ENCODE measurements at places on chromosomes 13 and 19.

- peak; percentile 96 for DNase-seq
- peaks cover 42% of the 10 kb centered on the region for H3K4me1 ChIP-seq
- H3K27ac ChIP-seq: peak overlapping the region; percentile 5
- no peaks in the 10 kb centered on the region for H3K36me3 ChIP-seq
- peak overlapping the region; percentile 22 for H3K4me3 ChIP-seq
- no peaks in the 10 kb centered on the region for H3K27me3 ChIP-seq
Measured at GRCh38 chr13:30802953-30803478, 67.7 kb downstream of the ALOX5AP start.

DNA sequence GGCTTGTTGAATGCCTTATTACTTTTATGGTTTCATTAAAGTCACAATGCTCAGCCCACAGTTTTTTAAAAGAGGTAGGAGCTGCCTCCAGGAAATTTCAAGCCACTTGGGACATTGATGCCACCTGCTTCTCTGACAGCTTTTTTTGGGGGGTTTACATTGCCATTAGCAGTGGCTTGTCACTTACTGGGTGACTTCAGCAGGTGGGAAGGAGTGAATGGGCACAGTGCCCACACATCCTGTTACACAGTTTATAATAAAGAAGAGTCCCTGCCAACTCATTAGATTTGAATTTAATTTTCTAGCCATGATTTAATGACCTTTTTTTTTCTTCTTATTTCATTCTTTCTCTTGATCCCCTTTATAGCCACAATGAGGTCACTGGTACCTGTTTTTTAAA, 61.0 kb downstream of the NHLRC3 start:
- no peak for DNase-seq
- no peaks in the 10 kb centered on the region for H3K36me3 ChIP-seq
- H3K27ac ChIP-seq: no peak overlapping the region
- no peaks in the 10 kb centered on the region for H3K27me3 ChIP-seq
- H3K4me3 ChIP-seq: no peak overlapping the region

DNA sequence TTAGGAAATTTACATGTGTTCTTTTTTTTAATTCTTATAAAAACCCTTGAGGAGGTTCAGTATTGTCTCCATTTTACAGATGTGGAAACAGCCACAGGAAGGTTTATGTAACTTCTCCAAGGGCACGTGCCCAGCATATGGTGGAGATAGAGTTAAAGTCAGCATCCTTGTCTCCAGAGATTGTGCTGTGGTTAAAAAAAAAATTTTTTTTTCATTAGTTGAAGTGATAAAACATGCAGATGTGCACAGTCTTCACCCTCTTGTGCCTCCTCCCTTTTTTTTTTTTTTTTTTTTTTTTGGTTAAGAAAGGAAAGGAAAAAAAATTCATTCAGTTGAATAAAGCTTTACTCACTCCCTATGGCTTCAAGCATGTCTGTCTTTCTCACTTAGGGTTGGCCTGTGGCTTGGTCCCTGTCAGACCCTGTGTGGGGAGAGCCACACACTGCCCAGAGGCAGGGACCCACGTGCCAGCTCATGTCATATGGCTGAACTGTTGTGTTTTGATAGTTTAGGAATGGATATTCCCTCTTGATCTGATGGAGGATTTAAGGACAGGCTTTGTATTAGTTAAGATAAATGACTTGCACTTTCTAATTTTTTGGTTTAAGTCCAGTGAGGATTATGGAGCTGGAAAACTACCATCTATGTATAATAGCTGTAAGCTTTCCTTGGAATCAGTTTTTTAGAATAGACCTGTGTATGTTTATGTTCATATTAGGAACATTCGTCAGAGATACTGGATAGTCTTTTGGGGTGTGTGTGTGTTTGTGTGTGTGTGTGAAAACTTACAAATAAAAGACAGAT, 19.3 kb downstream of the RNASEH2B start:
- no peak for DNase-seq
- H3K4me1 ChIP-seq: peaks cover 6% of the 10 kb centered on the region
- H3K27me3 ChIP-seq: no peaks in the 10 kb centered on the region
- no peak overlapping the region for H3K27ac ChIP-seq
- peaks cover 31% of the 10 kb centered on the region for H3K36me3 ChIP-seq

- H3K27me3 ChIP-seq: no peaks in the 10 kb centered on the region
- DNase-seq: no peak
- H3K4me3 ChIP-seq: no peak overlapping the region
Measured at GRCh38 chr13:55999709-56000108, 1141.0 kb upstream of the PRR20A start.

Measured in spleen (tissue), 13 donors.